Glomerular endothelial cell (primary cell): ENCODE measurements at places on chromosomes 6 and 20. TPM values are rescaled to one million over a fixed set of nuclear protein-coding genes. Genes with fewer than 3 reads are reported as not detected.

GRCh38 chr20:1628621-1629020, 8.8 kb upstream of the SIRPB1 start:
- DNase-seq = no peak

DNA sequence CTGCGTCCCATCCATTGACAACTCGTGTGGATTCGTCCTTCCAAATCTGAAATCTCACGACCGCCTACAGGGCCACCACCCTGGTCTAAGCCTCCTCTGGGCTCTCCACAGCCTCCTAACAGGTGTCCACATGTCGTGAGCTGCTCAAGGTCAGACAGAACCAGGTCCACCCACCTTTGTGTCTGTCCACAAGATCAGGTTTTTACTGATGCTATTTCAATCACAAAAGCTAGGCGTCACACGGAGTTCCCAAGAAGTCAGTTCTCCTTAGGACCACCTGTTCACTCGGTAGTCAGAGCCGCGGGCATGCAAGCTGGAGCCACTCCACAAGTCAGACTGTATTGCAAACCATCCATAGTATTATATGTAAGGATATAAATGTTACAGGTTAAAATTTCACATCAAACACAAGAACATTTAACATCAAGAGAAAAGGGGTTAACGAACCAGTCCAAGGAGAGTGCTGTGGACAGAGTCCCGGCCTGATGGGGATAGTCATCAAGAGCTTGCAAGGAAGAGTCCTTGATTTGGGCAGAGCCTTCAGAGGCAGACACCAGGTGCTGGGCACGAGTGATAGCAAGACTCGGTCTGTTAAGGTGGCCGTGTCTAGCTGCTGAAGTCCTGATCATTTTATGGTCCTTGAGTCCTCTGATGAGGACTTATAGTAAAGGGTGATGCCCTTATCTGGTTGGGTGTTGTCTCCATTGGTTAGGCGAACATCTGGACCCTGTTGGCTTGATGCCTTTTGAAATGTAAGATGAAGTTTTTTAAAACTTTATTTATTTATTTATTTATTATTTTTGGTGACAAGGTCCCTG, 731 bp upstream of the DNPH1 start:
- DNase-seq = no peak

DNA sequence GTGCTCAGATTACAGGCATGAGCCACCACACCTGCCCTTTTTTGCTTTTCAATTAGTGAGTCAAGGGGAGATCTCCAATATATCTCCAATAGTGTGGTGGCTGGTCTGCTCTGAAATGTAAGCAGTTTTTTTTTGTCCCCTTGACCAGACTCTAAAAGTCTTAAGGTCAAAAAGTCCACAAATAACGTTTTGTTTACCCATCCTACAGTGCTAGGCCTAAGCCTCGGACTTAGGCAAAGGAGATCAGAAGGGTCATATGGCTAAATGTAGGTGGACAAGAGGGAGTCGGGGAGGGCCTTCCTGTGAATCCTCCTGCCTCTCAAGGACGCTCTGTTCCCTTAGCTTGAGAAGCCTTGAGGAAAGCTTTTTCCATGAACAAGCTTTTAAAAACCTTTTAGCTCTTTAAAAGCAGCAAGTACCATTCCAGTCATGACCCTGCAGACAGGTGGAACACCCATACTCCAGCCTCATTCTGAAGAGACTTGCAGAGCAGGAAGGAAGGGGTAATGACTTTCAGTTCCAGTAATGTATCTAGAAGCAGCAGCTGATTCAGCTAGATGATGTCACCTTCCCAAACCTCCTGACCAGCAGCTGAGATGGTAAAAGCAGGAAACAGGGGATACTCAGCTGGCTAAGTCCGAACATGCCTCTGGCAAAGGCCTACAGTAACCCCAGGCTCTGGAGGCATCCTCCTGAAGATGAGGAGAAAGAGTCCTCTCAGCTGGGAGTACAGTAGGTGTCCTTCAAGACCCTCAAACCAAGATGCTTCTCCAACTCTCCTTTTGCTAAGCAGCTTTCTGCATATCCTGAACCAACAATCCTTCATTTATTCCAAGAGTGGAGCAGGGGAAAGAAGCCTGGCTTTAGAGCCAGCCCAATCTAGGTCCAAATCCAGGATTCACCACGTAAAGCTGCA, 23.6 kb downstream of the BCL2L1 start:
- peak; percentile 94 for DNase-seq

GRCh38 chr6:130132286-130132701, 90.5 kb downstream of the SAMD3 start:
- DNase-seq = no peak

The KCNK15 gene
- total RNA-seq = 0.35 TPM in 1 of 2 replicates, not detected in the other

GRCh38 chr20:54843865-54844264, 368.5 kb downstream of the DOK5 start:
- DNase-seq = no peak

DNA sequence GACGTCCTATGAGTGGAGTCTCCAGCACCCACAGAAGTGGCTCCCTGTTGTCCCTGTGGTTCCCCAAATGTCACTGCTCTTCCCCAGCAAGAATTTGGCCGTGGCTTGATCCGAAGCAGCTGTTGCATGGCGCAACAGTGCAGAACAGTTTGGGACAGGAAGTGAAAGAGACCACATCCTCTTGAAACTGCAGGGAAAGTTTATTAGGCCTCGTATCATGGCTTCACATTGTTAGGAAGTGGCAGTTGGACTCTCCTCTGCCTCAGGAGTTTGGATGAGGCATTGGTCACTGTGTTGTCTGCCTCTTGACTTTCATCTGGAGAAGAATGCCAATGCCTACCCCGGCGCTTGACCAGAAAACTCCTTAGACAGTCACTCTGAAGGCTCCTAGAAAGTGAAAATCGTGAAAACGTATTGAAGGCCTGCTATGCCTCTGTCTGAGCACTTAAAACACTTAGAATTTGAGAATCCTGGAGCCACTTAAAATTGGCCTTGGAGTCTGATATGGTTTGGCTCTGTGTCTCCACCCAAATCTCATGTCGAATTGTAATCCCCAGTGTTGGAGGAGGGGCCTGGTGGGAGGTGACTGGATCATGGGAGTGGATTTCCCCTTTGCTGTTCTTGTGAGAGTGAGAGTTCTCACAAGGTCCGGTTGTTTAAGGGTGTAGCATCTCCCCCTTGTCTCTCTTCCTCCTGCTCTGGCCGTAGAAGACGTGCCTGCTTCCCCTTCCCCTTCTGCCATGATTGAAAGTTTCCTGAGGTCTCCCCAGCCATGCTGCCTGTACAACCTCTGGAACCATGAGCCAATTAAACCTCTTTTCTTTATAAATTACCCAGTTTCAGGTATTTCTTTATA, 334.9 kb upstream of the JARID2 start:
- DNase-seq = no peak

DNA sequence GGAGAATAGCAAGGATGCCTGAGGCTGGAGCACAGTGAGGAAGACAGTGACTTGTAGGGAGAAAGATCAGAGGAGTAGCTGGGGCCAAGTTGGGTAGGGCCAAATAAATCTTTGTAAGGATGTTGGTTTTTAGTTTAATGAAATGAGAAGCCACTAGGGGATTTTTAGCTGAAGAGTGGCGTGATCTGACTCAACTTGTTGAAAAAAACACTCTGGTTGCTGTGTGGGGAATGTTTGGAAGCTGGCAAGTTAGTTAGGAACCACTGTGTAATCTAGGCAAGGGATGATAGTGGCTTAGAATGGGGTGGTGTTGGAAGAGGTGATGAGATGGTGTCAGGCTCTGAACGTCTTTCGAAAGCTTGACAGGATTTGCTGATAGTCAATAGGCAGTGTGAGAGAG, 176.1 kb upstream of the HDDC2 start:
- no peak for DNase-seq

- DNase-seq = no peak
These were observed 64.9 kb upstream of the HMGCLL1 start for GRCh38 chr6:55643861-55644260.

- no peak for DNase-seq
These were observed 24.6 kb downstream of the RBM38 start for GRCh38 chr20:57415771-57416170.

DNA sequence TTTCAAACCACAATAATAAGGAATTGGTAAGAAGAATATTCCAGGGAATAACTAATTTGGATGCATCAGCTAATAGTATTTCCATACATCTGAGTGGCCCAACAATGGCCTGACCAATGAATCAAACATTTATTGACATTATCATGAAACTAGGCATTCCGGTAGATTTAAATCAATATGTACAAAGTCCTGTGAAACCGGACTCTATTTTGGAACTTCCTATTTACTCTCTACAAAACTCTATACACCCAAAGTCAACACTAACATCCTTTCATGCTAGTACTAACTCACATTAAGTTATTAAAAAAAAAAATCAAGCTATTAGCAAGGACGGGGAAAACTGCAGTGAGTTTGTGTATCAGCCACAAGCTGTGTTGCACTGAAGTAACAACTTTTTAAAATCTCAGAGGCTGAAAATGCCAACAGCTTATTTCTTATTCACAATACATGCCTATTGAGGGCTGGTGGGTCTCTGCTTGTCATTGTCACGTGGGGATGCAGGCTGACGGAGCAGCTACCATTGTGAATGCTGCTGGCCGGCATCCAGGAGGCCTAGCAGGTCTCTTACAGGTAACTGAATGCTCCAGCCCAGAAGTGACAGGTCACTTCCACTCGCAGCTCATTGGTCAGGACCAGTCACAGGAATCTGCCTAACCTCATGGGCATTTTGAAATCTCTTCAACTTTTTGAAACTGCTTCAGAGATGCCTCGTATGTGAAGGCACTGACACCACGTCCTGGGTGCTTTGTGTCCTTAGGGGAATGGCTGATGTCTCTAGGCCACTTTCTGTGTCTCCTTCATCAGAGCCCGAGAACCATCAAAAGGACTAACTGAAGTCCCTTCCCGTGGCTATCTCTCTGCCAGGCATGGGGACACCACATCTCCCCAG, 76.3 kb downstream of the SLC22A23 start:
- no peak for DNase-seq

- no peak for DNase-seq
These were observed 22.0 kb downstream of the KIF13A start for GRCh38 chr6:17965397-17965796.

DNA sequence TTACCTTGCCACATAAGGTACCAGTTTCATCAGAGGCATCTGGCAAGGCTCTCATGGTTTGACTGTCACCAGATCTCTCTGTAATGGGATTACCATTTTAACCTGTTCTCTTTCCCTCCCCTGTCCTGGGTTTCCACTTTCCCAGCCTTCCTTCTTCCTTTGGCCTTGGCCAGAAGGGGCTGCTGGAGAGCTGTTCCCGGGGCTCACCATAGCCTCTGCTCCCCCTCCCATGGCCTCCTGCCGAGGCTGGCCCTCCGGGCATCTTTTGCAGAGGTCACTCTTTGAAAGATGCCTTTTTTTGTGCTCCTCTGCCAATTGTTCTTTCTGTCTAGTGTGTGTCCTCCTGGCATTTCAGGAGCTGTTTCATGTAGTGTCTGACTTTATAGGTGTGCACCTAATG, 100.7 kb upstream of the SCP2D1 start:
- DNase-seq = no peak

The FAM162B gene
- total RNA-seq = 1.5 and 3.7 TPM in 2 replicates

GRCh38 chr6:111805511-111806164, 67.6 kb downstream of the FYN start:
- DNase-seq = no peak

DNA sequence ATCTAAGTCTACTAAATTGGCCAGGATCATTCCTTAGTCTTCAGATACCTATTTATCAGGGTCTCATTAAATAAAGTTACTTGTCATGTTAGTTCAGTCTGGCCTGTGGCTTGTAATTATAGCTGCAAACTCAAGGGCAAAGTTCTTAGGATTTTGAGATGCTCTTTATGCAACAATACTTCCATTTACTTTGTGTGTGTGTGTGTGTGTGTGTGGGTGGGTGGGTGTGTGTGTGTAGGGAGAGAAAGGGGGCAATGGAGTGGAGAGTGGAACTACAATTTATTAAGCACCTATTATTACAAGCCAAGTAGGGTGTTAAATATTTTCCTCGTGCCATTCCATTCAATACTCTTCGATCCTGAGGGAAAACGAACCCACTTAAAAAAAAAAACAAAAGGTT, 17.7 kb upstream of the TBC1D20 start:
- DNase-seq = no peak

DNA sequence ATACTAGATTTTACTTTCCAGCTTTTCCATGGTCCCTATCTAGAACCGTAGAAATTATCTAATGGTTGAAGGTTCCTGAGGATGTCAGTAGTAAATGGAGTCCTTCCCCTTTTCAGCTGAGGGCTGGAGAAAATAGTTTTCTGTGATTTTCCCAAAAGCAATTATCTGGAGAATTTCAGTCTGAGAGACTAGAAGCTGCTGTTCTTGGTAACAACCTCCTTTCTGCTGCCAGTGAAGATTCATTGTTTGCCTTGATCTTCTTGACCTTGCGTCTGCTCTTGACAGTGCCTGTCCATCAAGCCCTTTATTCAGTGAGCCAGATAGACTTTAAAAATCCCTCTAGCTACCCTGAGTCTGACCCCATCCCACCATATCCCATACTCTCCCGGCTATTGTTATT, 73.1 kb downstream of the PHACTR2 start:
- no peak for DNase-seq

The HLA-DRB5 gene
- 0.70 TPM in 1 of 2 replicates, not detected in the other for total RNA-seq

DNA sequence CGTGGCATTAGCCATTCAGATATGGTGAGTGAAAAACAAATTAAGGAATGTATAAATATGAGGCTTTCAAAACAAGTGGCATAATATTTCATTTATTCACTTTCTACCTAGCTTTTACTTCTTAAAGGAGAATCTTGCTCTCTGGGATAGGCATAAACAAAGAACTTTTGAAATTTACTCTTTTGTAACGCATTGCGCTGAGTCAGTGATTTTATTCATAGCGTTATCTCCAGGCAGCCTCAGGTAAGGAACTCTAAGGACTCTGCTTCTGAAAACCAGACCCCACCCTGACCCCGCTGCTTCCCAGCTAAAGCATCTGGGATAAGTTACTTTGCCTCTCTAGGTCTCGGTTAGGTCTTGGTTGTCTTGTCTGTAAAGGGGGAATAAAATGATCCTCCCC, 234.7 kb downstream of the MYLK4 start:
- no peak for DNase-seq

DNA sequence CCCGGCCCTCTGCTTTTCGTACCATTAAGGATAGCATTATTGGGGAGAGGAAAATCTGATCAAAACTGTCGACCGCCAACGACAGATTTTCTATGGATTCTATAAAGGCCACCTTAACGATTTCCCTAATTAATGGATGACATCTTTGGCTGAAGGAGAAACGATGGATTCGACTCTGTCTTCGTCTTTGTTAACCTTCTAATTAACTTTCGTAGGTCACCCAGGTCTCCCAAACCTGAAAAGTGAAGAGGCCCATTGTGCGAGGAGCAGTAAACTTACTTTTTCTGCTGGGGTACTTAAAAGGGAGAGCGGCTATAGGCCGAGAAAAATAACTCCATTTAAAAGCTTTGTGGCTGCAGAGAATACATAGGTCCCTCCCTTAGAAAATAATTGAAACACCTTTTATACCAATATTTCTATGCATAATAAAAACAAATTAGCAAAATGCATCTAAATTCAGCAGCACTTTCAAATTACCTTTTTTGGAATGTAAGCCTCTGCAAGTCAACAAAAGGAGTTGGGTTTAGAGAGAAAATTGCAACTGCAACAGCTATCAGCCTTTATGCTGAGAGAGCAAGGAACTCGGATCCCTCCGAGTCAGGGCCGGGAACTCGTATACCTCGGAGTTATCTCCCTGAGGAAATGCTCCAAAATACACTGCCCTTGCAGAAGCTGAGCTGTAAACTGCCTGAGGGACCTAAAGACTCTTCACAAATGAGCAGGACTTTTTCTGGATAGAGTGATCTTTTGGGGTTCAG, 31.4 kb upstream of the NR2E1 start:
- no peak for DNase-seq
